ENCODE measurements at places on chromosomes 6 and 20.

DNA sequence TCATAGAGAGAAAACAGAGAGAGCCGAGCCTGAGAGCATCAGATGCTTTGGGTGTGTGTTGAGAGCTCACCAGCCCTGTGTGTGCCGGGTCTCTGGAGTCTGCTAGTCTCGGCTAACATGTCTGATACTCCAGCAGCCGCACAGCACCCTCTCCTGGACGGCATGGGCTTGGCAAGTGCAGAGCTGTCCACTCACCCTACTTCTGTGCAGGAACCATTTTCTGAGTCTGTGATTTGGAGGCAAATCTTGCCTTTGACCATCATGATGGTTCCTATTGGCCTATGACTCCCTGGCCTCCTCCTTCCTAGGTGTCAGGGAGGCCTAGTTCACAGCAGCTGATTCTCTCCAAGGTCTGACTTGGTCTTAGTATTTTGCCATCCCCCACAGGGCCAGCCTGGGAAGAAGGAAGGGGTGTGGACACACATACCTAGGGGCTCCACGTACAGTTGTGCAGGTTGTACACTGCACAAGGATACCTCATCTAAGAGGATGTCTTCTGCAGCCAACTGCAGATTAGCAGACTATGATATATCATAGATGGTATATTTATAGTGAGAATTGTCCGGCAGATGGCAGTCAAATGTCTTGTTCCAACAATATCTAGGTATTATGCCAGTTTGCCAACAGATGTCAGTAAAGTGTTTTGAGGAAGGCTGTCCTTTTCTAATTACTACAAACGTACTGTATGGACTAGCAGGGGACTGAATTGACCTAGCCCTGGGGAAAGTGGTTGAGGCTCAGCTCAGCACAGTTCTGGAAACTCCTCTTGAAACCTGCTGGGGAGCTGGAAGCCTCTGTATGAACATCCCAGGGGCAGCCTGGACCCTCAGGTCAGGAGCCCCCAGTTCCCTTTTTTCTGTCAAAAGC is 13.0 kb downstream of the FGD2 start:
- DNase-seq = peak; percentile 94

DNA sequence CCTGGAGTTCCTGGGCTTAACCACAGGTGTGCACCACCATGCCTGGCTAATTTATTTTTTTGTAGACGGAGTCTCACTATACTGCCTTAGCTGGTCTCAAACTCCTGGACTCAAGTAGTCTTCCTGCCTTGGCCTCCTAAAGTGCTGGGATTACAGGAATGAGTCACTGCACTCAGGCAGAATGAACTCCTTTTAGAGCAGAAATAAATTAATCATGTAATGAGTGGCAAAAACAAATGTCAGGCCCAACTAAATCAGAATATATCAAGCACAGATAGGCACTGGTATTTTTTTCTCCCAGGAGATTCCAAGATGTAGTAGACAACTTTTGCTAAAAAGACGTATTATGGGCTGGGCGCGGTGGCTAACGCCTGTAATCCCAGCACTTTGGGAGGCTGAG is 2.6 kb downstream of the RPS10 start:
- DNase-seq = no peak

GRCh38 chr20:3115190-3116107 is 30.9 kb upstream of the AVP start:
- DNase-seq = peak; percentile 93

DNA sequence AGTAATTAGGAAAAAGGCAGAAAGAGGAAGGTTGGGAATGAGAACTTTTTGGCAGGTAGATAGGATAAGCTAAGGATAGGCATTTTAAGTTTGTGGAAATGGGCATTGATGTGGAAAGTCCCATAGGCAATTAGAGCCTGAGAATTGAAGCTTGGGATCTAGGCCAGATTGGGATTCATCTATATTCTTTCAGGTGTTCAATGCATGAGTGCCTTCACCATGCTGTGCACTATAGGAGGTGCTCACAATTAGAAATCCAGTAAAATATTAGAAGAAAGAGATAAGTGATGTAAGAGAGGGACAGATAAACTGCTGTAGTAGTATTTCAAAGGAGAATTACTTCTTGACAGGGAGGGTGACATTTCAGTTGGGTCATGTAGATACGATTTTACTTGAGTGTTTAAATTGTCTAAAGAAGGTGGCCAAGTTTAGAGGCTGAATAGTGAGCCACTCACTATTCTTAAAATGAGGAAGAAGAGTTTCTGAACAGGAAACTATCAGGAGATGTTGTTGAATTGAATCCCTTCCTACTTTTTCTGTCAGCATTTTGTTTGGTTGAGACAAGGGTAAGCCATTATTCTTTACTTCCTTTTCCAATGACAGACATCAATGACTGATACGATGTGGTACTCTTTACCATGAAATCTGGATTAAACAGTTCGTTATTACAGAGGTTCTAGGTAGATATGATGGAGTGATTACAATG is 31.0 kb upstream of the CTAGE9 start:
- no peak for DNase-seq

DNA sequence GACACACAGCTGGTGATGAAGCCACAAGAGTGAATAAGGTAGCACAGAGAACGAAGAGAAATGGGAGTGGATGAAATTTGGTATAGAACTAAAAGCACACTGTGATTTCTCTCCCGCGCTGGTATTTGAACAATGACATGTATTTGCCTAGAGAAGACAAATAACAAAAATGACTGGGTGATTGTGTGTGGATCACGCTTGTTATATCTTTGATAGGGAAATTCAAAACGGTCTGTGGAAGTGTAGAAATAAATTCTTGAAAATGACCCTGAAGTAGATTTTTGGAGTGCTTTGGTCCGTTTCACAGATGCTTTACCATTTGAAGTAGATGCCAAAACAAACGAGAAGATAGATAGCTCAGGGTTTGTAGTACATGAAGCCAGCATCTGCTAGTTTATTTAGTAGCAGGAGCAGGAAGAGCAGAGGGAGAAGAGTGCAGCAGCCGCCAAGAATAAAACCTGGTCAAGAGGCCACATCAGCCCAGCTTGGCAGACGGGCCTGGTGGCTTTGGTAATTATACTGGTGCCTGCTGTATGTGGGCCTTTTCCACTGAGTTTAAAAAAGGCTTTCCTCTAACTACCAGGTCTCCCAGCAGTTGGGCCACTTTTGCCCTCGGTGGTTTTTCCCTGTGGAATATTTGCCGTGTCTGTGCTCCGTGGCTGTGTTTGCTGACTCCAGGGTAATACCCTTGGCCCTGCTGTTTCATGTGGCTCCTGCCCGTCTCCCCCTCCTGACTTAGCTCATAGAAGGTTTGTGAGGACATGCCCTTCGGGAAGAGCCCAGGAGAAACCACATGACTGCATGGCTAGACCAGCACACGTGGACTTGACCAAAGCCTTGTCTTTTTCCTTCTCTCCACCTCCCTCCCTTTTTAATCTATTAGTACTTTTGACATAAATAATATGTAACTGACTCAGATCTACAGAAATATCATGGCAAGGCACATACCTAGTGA is 294.0 kb downstream of the SOX4 start:
- no peak for DNase-seq

DNA sequence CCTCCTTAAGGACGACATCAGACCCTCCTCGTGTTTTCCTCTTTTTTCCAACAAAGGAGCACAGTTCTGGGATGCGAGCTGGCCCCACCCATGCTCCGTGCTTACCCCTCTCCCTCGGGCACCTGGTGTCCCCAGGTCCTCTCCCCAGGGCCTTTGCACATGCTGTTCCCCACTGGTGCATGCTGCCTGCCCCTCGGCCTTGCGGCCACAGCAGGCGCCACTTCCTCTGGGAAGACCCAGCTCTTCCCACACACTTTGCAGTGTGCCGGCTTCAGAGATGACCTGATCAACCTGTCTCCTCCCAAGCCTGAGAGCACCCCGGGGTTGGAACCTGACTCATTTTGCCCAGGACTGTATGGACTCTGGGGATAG is 39.8 kb downstream of the GNAS-AS1 start:
- DNase-seq = no peak

- no peak for DNase-seq
Measured at GRCh38 chr6:166596776-166597507, 10.5 kb upstream of the RAMACL start.

GRCh38 chr6:28408076-28408802 is 8.7 kb upstream of the ZSCAN12 start:
- no peak for DNase-seq

DNA sequence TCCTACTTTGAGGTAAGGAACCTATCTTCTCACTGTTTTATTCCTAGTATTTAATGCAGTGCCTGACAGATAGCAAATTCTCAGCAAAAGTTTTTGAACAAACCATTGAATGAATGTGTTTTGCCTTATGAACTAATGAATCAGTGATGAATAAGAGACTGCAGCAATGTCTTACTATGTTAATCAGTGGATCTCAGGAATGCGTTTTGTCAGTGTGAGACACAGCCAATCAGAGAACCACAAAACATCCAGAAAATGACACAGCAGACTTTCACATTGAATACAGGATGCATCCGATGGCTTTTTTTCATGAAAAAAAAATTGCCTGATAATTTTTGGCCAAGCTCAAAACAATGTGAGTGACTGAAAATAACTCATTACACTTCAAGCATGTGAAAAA is 270.5 kb downstream of the BMP2 start:
- DNase-seq = peak; percentile 11

DNA sequence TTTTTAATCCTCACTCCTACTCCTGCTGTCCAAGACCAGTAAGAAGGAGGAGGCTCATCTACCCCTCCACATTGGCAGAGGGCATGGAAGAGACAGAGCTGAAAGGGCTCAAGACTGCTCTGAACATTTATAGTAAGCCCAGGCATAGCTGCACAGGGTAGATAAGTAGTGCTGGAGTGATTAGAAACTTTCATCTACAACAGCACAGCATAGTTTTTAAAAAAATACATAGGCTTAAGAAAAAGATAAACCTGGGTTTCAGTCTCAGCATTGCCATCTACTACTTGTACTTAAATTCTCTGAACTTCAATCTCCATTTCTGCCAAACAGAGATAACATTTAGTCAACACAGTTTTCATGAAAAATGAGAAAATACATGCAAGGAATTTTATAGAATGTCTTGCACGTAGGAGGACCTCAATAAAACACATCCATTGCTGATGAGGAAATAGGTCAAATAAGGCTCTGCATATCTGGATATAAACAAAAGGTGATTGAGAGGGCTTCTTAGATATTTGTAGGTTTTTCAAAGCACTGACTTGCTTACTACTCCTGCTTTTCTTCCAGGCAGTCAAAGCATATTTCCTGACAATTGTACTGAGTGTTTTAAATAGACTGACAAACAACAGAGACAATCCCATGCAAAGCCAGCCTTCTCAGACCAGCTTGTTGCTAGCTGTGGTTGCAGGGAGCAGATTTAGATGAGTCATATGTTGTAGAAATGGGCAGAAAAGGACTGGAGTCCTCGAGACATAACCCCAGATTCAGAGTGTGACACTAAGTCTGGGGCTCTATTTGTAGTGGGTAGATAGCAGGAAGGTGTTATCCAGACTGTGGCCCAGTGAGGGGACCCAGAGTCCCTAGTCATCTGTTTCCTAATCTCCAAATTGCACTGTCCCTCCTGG is 107.4 kb upstream of the TAB2 start:
- DNase-seq = peak; percentile 72

DNA sequence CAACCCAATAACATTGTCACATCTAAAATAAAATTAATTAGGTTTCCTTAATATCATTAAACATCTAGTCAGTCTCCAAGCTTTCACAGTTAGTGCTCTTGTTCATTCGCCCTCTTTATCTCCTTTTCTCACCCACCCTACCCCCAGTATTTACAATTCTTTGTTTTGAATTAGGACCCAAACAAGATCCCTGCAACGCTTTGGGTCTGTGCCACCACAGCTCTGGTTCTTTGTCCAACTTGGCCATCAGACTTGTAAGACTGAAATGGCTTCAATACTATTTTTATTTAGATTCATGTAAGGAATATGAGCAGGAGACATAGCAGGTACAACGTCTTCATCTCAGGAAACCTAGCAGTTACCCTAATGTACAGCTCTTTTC is 276.5 kb downstream of the CDKAL1 start:
- no peak for DNase-seq

- DNase-seq = no peak
Measured at GRCh38 chr6:39289490-39289889, 24.7 kb downstream of the KCNK17 start.

DNA sequence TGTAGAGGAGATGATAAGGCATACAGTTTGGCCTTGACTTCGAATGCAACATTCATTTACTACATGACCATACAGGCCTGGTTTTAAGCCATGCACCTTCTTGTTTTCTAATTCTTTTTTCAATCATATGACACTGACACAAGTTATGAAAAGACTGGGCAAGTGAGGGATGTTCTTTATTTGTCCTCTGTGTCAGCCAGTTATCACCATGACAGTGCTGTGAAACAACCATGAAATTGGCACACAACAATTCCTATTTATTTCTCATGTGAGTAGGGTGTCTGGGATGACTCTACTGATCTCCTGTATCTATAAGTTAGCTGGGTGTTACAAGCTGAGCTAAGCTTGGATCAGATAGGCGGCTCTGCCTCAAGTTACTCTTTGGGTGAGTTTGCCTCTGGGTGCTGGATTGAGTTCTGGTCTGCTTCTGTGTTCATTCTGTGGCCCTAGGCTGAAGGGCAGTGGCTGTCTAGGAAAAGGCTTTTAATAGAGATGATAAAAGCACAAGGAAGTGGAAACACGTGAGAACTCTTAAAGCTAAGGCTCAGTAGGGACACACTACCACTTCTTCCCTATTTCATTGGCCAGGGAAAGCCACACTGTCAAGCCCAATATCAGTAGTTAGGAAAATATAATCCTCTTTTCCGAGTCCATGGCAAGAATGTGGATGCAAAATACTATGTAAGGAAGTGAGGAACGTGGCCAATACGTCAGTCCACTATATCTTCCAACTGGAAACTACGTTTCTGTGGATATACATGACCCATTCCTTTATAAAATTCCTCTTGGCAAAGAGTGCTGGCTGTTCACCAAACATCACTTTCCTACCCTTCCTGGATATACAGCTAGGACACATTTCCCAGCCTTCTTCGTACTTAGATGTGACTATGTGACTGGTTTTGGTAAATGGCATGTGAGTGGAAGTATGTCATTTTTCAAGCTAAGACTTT is 126.2 kb upstream of the RNF24 start:
- DNase-seq = no peak

GRCh38 chr6:46170357-46171289 is at the start of gene ENPP5:
TSS of gene ENPP5 (minus strand) at chr6:46170980. CDS start at chr6:46168262, 2,718 bp downstream.
- DNase-seq = peak; percentile 52

- peak; percentile 80 for DNase-seq
Measured at GRCh38 chr6:30686009-30686907, at the start of gene PPP1R18. TSS of gene PPP1R18 (minus strand) at chr6:30686645. CDS start at chr6:30686018, 627 bp downstream.

DNA sequence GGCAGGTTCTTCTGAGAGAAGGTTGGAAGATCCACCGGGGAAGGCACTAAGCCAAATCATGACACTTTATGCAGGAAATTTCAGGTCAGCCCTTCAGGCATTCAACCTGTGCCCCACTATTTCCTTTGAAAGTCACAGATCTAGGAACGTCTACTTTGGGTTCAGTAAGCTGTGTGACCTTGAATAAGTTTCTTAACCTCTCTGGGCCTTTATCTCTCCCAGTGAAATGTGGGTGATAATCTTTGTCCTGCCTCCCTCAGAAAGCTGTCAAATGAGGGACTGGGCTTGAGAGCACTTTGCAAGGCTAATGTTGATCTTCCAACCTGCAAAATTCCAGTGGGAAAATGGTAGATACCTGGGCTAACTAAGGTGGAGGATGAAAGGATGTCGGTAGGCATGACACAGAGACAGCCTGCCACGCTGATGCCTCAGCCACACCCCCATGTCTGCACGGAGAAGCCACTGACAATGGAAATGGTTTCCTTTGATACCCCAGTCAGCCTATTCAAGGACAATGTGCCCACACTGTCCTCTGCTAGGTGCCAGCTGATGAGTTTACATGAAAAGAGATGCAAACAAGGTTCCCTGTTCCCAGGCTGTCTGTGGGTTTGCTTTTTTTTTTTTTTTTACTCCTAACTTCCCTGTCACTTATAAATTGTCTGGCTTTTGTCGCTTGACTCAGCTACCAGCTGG is 9.3 kb downstream of the BNIP5 start:
- no peak for DNase-seq

GRCh38 chr6:136324686-136325380 is 35.2 kb upstream of the BCLAF1 start:
- no peak for DNase-seq

Measured in AG20443 (cell line).